Stimulated activated CD4-positive, alpha-beta T cell treated with anti-CD3 and anti-CD28 coated beads, Interleukin-1b, Interleukin-23, amount 100 ng/mL, for 4 hours (primary cell): ENCODE measurements at places on chromosomes 11 and 22.

DNA sequence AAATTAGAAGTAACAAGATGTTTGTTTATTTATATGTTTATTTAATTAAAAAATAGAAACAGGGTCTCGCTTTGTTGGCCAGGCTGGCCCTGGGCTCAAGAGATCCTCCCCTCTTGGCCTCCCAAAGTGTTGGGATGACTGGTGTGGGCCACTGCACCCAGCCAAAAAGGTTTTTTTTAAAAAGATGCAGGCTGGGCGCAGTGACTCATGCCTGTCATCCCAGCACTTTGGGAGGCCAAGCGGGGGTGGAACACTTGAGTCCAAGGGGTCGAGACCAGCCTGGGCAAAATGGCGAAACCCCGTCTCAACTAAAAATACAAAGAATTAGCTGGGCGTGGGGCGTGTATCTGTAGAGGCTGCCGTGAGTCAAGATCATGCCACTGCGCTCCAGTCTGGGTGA is 13.4 kb downstream of the DRD4 start:
- DNase-seq, result no peak

DNA sequence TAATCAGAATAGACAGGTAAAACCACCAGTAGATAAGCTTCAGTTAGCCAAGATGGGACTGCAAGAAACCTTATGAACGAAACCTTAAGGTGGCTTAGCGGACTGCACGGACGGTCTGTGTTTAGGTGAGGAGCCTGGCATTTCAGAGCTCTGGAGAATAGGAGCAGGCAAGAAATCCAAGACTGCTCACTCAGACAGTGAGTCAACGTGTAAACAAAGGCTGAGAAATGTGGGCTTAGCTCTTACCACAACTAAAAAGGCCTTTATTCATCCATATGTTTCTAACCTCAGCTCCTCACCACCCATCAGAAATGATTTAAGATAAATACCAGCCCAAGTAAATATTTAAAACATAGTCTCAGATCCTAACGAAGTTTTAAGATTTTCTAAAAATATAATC is 657.7 kb downstream of the OPCML start:
- no peak for DNase-seq

DNA sequence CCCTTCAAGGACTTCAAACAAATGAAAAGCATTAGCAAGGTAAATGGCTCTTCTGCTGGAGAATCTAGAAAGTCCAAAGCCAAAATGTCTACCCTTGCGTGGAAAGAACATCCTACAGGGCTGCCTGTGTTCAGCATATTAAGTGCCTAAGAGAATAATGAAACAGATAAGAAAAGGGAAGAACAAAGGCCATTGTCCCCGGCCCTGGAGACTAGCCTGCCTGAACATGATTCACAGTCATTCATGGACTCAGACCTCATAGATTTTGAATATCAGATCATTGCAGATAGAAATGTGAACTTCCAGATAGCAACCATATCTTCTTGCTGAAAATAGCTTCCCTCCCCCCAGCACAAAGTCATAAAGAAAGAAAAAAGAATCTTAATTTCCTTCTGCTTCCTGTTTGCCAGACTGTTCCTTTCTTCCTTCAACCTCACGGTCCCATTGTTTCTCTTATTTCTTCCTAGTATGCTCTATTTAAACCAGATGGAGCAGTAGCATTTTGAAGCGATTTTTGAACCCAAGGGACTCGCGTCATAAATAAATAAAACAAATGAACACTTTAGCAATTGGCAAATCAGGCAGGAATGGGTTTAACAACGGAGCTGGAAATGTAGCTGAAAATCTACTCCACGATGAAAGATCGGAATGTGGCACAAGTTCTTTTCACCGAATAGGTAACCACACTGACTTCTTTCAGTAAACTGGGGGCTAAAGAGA is 408.2 kb upstream of the CCDC90B start:
- no peak for DNase-seq

GRCh38 chr11:100484948-100485347 is 202.1 kb upstream of the ARHGAP42 start:
- DNase-seq, result no peak

- DNase-seq, result no peak
Observed at GRCh38 chr11:105220121-105220520, 80.6 kb upstream of the CARD18 start.

- no peak for DNase-seq
Observed at GRCh38 chr22:49609207-49609876, 218.3 kb downstream of the BRD1 start.

- no peak for DNase-seq
Observed at GRCh38 chr11:104879514-104880190, 18.6 kb downstream of the CASP12 start.

DNA sequence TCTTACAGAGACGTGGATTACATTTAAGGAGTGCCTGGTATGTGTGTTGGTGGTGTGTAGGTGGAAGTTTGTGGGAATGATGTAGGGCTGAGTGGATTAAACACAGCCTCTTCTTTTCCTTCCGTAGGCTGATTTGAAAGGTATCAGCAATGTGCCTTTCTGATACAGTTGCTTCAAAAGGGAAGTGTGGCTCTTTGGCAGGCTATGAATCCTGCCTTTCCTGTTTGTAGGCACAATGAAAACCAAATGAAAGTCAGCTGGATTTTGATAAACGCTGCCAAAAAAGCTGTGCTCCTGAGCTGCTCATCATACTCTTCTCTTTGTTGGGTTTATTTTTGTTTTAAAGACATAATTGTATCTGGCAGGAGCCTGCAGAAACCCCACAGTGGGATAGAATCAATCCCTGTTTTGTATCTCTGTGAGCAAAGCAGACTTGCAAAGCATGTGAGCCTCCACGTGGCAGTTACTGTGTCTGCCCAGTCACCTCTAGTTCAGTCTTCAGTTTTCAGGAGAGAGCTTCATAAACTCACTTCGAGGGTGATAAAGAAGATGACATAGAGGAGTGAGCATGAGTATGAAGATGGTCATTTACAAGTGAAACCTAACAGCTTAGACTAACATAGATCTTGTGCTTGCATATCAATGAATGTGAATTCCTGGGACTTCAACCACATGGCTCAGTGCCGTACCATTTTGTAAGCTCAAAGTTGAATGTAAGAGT is 655.7 kb upstream of the KIRREL3 start:
- no peak for DNase-seq

DNA sequence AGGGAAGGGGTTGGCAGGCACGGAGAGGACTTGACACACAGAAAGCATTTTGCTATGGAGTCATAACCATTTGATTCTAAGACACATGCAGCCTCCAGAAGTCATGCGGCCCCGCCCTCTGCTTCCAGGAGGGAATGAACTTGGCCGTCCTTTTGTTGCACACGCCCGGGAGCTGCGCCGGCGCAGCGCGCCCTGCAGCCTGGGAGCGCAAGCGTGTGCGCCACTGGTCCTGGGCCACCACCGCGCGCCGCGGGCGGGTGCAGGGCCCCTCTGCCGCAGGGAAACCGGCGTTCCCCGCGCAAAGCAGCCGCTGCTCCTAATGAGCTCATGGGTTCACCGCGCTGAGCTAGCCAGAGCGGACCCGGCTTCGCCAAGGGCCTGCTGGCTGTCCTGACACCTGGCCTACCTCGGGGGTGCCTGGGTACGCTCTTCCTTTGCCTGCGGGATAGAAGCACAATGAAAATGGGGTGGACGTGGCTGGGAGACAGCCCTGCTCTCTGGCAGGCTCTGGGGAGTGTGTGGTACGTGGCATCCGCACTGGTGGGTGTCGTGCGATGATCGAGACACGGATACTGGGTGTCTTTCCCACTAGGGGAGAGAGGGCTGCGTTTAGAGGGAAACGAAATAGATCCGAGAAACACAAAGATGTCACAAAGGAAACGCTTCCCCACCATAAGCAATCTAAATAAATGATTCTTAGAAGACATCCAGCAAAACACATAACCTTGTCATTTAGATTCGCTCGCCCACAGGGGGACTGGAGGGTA is 669 bp downstream of the MICAL3 start:
- peak; percentile 21 for DNase-seq

- DNase-seq, result no peak
Observed at GRCh38 chr11:117356126-117356890, 28.7 kb downstream of the CEP164 start.

DNA sequence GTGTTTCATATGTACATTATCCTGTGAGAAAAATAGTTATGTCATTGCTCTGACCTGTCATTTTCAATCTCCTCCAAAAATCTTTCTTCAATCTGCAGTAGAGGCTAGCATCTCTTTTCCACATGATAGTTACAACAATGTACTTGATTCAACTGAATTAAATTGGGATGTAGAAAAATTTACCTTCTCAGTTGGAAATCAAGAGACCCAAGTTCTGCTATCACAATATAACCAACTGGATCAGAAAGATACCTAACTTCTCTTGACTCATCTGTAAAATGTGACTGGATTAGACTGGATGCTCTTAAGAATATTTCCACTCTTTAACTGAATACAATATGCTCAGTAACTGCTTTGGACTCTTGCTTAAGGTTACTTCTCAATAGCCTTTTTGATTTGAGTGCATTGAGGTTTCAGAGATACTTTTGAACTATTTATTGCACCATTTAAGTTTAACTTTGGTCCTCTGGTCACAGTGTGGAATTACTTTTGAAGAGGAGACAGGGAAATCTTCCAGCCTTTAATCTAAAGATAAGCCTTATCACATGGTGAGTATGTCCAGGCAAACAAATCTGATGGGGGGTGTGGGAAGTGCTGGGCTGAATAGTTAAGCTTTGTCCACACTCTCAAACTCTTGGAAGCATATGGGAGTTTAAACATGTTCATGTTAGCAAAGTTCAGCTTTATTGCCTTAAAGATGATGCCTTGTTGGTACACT is 82.3 kb downstream of the YAP1 start:
- DNase-seq, result no peak

GRCh38 chr11:125084057-125084416 is 20.9 kb downstream of the SLC37A2 start:
- DNase-seq, result no peak

GRCh38 chr22:39292561-39293074 is 26.8 kb downstream of the RPL3 start:
- DNase-seq, result no peak

GRCh38 chr22:36417281-36417686 is 29.5 kb upstream of the MYH9 start:
- no peak for DNase-seq

- no peak for DNase-seq
Observed at GRCh38 chr11:93330446-93330984, at the start of gene DEUP1. Gene DEUP1 (plus strand): TSS chr11:93330742. CDS start chr11:93332260, 1,518 bp downstream.

- no peak for DNase-seq
Observed at GRCh38 chr11:126157326-126158030, 54.0 kb downstream of the RPUSD4 start.

DNA sequence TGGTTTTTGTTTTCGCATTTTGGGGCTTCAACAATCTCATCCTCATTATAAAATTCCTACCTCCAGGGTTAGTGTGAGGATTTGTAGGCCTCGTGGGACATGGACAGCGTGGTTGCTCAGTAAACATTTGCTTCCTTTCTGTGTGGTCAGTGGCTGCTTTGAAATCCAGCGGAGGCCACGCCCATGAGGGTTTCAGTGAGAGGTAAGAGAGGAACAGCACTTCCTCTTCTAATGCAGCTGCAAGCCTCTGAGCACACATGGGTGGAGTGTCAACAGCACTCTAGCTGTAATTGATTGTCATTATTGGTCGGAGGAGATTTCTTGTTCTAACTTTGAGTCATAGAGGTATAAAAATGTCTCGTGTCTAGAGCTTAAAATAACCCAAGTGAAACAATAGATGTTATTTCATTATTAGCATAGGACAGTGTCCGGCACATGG is 6.0 kb upstream of the ARHGAP42 start:
- DNase-seq, result no peak

DNA sequence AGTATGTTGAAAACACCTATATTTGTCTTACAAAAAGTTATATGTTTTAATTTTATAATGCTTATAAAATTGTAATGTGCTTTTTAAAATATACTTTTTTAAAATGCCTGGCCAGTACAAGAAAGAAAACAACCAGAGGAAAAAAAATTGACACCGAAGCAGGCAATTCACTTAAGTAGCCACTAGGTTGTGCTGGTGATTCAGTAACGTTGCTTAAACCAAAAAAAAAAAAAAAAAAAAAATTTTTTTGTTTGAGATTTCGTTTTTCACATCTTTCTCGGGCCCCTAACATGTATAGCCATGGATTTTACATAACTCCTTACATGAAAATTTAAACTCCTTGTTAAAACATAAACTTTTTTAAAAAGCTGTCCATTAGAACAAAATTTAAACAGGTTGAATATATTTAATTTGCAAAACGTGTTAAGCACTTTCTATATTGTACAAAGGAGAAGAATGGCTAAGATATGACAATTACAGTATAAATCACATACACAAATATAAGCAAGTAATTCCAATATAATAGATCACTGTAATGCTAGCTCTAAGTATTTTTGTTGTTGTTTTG is 9.2 kb downstream of the OR8B4 start:
- no peak for DNase-seq

DNA sequence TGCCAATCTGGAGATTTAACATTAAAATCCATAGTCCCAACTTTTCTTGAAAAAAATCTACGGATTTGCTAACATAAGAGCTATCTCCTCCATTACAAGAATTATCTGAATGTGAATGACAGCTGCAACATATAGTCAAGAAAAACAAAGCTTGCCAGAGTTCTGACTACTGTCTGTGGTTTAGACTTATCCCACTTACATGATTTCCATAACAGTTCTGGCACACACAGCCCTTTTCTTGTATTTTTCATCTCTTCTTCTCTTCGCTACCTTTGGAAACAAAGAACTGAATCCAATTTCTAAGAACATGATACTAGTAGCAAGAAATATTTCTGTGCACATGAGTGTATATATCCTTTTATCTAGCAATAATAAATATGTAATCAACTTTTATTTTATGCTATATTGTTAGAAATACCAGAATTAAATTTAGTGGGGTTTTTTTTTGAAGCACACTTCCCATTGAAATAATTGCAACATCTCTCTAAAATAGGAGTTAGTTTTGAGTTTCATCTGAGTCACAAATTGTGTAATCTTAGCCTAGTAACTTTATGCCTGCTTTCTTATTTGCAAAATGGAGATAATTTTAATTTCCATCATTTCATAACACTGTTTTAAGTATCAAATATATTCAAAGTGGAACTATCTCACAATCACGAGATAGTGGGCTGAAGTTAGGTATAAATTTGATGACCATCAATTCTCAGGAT is 1217.6 kb downstream of the JRKL start:
- no peak for DNase-seq

DNA sequence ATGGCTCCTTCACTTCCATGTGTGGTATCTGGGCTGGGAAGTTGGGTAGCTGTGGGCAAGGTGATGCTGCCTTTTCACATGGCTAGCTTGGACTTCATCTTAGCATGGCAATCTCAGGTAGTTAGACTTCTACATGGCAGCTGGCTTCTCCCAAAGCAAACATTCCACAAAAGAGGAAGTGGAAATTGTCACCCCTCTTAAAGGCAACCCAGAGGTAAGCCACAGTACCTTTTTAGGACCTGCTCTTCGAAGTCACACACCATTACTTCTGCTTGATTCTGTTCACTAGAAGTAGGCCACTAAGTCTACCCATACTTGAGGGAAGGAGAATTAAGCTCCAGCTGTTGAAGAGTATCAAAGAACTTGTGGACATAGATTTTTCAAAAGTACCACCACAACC is 25.9 kb downstream of the TUG1 start:
- no peak for DNase-seq

- DNase-seq, result no peak
Observed at GRCh38 chr11:22546746-22547145, 78.9 kb downstream of the FANCF start.

- DNase-seq, result no peak
Observed at GRCh38 chr11:66861038-66861773, 4.3 kb downstream of the LRFN4 start.
